GDM1 (cell line): ENCODE measurements at places on chromosomes 16 and 17.

- DNase-seq = no peak
Measured at GRCh38 chr17:13776027-13776551, 174.4 kb upstream of the HS3ST3A1 start.

DNA sequence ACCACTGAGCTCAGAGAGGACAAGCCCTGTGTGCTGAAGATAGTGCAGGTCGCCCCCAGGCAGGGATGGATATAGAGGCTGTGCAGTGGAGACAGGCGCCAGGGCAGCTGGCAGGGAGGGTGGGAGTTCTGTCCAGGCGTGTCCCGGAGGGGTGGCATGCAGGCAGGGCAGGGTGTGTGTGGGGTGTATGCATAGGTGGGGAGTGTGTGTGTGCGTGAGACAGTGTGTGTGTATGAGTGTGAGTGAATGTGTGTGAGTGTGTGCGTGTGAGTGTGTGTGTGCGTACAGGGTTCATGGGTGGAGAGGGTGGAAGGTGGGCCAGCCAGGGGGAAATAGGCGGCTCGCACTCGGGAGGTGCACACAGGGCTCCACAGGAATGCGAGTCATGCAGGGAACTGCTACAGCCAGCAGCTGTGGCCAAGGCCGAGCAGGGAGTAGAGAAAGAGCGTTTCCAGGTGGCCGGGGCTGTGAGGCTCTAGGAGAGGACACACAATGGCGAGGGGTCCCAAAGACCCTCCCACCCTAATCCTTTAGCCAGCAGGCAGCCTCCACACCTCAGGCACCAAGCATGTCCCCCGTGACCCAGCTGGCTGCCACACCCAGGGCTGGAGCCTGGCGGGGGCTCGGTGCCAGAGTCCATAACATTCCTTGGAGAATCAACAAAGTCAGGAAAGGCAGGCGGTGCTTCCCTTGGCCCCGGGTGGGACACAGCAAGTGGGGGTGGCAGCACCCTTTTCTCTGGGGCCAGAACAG lies 4.6 kb downstream of the PLCD3 start:
- DNase-seq = peak; percentile 25

DNA sequence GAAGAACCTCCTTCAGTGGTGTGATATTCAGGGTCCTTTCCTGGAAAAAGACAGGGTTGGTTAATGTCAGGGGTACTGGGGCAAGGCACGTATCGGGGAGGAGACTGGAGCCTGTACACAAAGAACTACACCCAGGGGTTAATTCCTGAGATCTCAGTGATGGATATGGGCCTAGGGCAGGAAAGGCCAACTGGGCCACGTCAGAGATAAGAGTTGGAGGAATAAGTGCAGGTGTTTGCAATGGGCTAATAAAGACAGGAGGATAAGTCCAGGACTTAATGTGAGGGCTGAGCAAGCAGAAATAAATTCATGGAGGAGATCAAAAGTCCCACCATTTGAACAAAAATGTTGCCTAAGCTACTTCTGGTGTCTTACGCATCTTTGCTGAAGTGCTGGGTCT lies 10.4 kb upstream of the HERPUD1 start:
- no peak for DNase-seq

- DNase-seq = no peak
Measured at GRCh38 chr16:824194-824593, 23.7 kb upstream of the GNG13 start.

GRCh38 chr17:45742251-45742650 lies 41.9 kb upstream of the CRHR1 start:
- no peak for DNase-seq

GRCh38 chr16:88688013-88688778 lies 1.9 kb upstream of the SNAI3 start:
- DNase-seq = no peak

GRCh38 chr17:81868674-81869220 lies 2.4 kb downstream of the ARHGDIA start:
- DNase-seq = no peak

GRCh38 chr16:66834746-66835145 lies 4.0 kb upstream of the NAE1 start:
- no peak for DNase-seq

DNA sequence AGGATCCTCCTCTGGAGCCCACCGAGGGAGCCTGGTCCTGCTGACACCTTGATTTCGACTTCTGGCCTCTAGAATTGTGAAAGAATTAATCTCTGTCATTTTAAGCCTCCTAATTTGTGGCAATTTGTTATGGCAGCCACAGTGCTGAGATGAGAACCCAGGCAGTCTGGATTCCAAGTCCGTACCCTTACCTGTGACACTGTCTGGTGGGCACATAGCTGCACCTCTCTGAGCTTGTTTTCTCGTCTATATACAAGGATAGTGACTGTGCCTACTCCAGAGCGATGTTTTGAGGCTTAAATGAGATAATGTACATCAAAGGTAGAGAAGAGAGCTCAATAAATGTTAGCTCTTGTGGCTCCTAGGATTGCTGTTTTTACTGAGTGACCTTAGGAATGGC lies 128.4 kb upstream of the MPHOSPH6 start:
- DNase-seq = no peak

DNA sequence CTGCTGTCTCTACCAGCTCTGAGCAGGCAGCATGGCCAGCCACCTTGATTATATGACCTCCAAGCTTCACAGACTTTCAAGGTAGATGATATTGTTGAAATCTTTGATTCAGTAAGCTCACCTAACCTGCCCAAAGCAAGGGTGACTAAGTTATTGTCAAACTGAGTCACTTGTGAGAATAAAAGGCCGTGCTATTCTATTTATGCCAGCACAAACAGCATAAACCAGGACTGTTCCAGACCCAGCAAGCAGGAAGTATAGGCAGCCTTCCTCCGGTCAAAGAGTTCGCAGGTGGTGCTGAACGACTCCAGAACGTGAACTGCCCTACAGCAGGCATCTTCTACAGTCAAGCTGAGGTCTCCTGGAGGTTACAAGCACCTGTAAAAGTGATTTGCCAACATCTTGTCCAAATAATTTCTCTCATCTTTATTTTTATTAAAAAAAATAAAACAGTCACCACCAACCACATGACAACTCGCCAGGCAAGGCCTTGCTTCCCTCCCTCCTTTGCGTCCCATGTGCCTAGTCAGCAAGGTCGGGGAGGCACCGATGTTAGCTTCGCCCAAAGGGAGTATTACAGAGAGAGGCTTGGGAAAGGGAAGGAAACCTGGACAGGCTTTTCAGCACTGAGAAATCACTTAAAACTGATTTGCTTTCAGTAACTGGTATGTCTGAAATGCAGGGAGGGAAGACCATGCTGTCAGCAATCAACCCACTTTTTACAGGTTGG lies 10.8 kb downstream of the ARL2BP start:
- no peak for DNase-seq

- DNase-seq = no peak
Measured at GRCh38 chr16:15958703-15959348, 9.4 kb downstream of the ABCC1 start.
